ENCODE measurements at places on chromosomes 5 and 9.
A peak's percentile ranks its signal among the peaks of the same experiment; 100 is the strongest.

DNA sequence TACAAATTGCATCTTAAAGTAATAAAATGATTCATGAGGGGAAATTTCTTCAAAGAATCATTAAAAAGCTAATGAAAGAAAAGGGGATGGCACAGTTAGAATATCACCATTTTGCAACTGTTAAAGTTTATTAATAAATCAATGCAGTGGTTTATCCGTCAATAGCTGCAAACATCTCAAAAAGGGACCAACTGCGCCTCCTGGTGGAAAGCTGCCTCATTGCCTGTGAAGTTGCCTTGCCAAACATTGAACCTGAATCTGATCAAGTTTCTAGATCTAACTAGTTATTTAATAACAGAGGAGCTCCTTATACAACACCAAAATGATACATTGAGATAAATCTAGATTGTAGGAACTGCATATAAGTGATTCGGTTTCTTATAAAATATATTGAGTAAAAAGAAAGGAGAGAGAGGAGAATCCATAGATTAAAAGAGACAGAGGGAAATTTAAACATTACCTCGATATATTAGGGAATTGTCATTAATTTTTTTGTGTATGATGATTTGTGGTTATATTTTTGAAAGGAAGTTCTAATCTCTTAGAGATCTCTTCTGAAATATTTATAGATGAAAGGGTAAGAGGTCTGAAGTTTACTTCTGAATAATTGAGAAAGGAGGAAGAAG is 6.9 kb upstream of the NDUFB6 start:
- DNase-seq = peak; percentile 73

DNA sequence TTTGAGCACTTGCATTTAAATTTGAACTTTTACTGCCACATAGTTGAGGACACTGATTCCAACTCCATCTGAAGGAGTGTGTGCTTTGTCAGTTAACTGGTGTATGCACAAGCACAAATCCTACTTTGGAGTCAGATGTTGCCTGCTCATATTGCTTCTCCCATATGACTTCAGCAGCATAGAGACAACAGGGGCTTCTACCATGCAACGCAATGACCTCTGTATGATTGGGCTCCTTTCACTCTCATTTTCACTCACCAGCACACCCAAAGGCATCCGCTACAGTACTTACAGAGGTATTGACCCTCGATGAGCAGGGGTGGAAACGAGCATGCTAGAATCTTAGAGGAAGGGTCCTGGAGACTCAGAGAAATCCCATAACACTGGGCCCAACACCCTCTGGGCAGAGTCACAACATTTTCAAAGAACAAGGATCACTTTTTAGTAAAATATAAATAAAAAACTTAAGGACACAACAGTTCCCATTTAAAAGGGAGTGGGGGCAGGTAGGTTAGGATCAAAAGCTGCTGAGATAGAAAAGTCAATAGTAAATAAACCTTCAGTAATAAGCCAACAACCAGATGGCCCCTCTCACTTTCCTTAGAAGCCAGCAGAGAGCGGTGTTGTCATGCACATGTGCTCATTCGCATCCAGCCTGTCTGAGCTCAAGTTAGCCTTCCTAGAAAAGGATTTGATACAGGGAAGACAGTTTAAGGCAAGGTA is 203.8 kb downstream of the SNCAIP start:
- DNase-seq = peak; percentile 79

- DNase-seq = peak; percentile 24
Measured at GRCh38 chr5:50711280-50711679, 44.8 kb downstream of the PARP8 start.

- DNase-seq = no peak
Measured at GRCh38 chr5:4984461-4984860, 155.7 kb upstream of the ADAMTS16 start.

- no peak for DNase-seq
Measured at GRCh38 chr5:137995077-137995748, 37.7 kb downstream of the FAM13B start.

DNA sequence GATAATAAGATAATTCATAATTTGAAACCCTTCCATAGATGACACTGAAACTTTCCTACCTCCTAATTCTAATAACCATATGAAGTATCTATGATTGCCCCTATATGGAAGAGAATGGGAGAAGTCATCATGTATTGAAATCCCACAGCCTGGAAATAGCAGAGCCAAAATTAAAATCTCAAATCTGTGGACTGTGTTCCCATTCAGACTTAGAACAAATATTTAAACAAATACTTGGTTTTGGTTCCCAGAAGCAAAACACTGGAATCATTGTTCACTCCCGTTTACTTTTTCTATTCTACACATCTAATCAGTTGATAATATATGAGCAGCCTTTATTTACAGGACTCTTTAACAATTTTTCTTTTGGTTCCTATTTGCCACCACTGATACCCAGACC is 92.6 kb upstream of the PTPRD start:
- DNase-seq = no peak

- no peak for DNase-seq
Measured at GRCh38 chr9:109733690-109734089, 46.3 kb upstream of the PALM2AKAP2 start.

- DNase-seq = no peak
Measured at GRCh38 chr5:38138574-38138973, 119.8 kb upstream of the EGFLAM start.

GRCh38 chr5:80662108-80662507 is 7.3 kb upstream of the DHFR start:
- DNase-seq = no peak

DNA sequence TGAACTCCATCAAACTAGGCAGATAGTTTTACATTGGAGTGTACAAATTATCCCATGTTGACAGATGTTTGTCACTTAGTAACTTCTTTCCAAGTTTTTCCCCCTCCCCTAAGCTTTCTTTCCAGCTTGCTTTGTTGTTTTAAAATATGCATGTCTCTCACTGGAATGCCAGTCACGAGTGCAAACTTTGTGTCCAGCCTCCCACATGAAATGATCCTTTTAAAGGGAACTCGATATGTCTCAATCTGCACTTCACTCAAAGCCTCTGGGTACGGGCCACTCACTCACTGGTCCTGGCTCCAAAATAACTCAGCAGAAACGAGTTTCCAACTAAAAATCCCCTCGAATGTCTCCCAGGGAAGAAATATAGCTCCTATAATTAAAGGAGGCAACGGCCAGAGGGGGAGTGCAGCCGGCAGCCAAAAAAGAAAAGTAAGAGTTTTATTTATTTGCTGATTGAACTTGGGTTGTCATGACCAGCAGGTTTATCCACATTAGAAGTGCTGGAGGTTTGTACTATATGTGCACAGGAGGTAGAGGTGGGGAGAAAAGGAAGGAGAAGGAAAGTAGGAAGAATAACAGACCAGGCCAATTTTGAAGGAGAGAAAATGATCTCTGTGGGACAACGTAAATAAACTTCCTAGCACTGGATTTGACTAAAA is 17.5 kb downstream of the NR2F1 start:
- DNase-seq = no peak

DNA sequence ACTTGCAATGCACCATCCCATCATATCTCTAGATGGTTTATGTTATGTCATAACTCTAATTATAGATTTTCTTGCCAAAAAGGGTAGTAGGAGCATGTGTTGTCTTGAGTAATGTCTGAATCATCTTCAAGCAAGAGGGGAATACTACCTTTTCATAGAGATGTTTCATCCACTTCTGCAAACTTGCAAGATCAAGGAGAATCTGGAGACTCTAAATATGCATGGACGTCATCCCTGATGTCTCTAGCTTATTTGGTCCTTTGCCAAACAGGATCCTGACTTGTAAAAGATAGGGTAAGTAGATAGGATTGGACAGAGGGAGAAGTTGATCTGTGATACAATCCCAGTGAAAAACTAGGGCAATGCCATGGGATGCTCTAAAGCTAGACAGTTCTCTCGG is 246.5 kb downstream of the DMRTA1 start:
- no peak for DNase-seq

- no peak for DNase-seq
Measured at GRCh38 chr9:37200433-37201005, 80.1 kb downstream of the ZCCHC7 start.

- DNase-seq = no peak
Measured at GRCh38 chr9:109245310-109245897, 75.5 kb downstream of the EPB41L4B start.

DNA sequence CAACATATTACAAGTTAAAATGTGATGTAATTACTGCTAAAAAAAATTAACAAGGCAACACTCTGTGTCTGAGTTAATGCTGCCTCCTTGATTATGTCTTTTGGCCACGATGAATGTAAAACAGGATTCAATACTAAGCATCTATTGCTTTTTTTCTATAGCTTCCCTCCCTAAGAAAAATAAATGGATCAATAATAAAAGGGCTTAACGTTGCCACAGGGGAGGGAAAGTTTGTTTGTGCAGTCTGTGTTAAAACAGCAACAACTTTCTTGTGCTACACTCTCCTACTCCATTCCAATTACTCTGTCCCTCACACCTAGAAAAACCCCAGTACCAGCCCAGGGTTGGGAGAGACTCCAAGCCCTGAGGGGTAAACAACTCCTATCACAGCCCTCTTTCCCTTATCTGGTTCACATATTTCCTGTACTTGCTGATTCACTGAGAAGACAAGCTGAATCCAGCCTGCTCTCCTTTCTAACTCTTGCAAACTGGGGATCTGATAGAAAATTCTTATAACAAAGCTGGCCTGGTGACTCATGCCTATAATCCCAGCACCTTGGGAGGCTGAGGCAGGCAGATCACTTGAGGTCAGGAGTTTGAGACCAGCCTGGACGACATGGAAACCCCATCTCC is 44.8 kb downstream of the PTPN3 start:
- DNase-seq = no peak
